Left renal cortex interstitium (tissue), 4 donors: ENCODE measurements at places on chromosomes 13 and 19. TPM values are rescaled to one million over a fixed set of nuclear protein-coding genes. Genes with fewer than 3 reads are reported as not detected.

The ADAMTSL5 gene
- 1.2 TPM for polyA plus RNA-seq

The TEKTIP1 gene
- 3.1 TPM for polyA plus RNA-seq

The APBA3 gene
- 12.8 TPM for polyA plus RNA-seq

The ZNF304 gene
- 16.5 TPM for polyA plus RNA-seq

The SPACA4 gene
- not detected for polyA plus RNA-seq

The LPAR2 gene
- 31.5 TPM for polyA plus RNA-seq

The F10 gene
- polyA plus RNA-seq: 23.4 TPM

The KANK2 gene
- polyA plus RNA-seq: 128 TPM

The ZNF296 gene
- 0.35 TPM for polyA plus RNA-seq

The IGSF23 gene
- polyA plus RNA-seq: 1.7 TPM

The ZNF266 gene
- polyA plus RNA-seq: 29.6 TPM

The PLIN5 gene
- polyA plus RNA-seq: 12.3 TPM

The ICAM4 gene
- 0.55 TPM for polyA plus RNA-seq

The ZNF730 gene
- polyA plus RNA-seq: 13.2 TPM

The KIRREL2 gene
- polyA plus RNA-seq: 12.1 TPM

The APLP1 gene
- polyA plus RNA-seq: 19.3 TPM

The FFAR1 gene
- polyA plus RNA-seq: 0.45 TPM

The ZNF491 gene
- 3.9 TPM for polyA plus RNA-seq

The COMP gene
- 0.35 TPM for polyA plus RNA-seq

The NOTCH3 gene
- 127 TPM for polyA plus RNA-seq

The C13orf42 gene
- 0.70 TPM for polyA plus RNA-seq

The CEACAM6 gene
- polyA plus RNA-seq: 0.07 TPM

The RAB3D gene
- polyA plus RNA-seq: 15.7 TPM

The MEIS3 gene
- polyA plus RNA-seq: 25.6 TPM

The N4BP2L1 gene
- polyA plus RNA-seq: 15.1 TPM

The FGF22 gene
- polyA plus RNA-seq: 0.96 TPM

The ZNF530 gene
- 4.4 TPM for polyA plus RNA-seq

The ATXN8OS gene
- polyA plus RNA-seq: 0.66 TPM

The NAA16 gene
- polyA plus RNA-seq: 50.1 TPM

The SHISA7 gene
- 0.16 TPM for polyA plus RNA-seq

The PLPPR3 gene
- 12.7 TPM for polyA plus RNA-seq

The SYNE4 gene
- 12.5 TPM for polyA plus RNA-seq

The PRX gene
- polyA plus RNA-seq: 12.6 TPM

The CGB3 gene
- not detected for polyA plus RNA-seq

The NECTIN2 gene
- 188 TPM for polyA plus RNA-seq

The CRX gene
- 0.21 TPM for polyA plus RNA-seq

The FAM216B gene
- not detected for polyA plus RNA-seq

The C19orf85 gene
- polyA plus RNA-seq: not detected

The TMEM161A gene
- 25.5 TPM for polyA plus RNA-seq

The WASF3 gene
- polyA plus RNA-seq: 61.8 TPM
